Glutamatergic neuron (in vitro differentiated cells): ENCODE measurements at places on chromosomes 12 and 14.

DNA sequence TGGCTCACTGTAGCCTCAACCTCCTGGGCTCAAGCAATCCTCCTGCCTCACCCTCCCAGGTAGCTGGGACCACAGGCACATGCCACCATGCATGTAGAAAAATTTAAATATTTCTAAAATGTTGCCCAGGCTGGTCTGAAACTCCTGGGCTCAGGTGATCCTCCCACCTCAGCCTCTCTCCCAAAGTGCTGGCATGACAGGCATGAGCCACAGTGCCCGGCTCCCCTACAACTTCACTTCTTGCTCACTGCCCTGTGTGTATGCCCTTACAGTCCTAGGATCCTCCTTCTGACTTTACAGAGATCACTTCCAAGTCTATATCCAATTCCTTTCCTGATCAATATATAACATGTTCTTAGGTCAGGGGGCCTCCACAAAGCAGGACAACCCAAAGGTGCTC is 23.8 kb upstream of the CREBL2 start:
- no peak for DNase-seq

DNA sequence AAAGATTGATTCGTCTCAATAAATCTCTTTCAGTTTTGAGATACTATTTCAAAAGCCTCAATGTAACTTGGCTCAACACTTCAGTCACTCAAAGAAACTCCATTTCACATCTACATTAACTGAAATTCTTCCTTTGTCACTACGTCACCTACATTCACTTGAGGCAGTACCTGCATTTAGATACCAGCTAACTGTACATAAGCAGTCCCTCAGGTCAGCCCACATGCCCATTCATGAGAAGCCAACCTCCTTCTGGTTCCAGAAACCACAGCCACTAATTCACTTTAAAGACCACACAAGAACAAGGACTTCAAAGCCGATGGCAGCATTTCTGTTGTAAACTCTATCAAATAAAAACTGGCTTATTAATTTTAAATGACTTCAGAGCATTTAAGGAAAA is 43.0 kb downstream of the SETD3 start:
- no peak for DNase-seq

GRCh38 chr12:76193961-76194360 is 109.5 kb upstream of the NAP1L1 start:
- DNase-seq = no peak

- DNase-seq = no peak
Observed at GRCh38 chr12:92753976-92754885, 51.4 kb downstream of the PLEKHG7 start.

DNA sequence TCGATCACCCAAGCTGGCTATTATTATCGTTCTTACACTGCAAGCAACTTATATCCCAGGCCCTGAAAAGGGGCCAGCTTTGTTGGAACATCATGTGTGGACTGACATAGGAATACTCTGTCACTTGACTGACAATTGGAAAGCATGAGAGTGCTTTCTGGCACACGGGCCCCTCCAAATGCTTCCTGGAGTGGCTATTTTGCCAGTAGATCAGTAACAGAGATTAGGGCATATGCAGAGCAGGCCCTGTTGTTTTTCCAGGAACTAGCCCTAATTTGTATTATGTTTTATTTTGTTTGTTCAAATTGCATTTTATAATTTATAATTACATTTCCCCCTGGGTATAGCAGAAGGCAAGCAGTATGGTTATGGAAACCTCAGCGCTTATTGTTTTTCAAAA is 170.1 kb upstream of the FRMD6 start:
- DNase-seq = no peak

DNA sequence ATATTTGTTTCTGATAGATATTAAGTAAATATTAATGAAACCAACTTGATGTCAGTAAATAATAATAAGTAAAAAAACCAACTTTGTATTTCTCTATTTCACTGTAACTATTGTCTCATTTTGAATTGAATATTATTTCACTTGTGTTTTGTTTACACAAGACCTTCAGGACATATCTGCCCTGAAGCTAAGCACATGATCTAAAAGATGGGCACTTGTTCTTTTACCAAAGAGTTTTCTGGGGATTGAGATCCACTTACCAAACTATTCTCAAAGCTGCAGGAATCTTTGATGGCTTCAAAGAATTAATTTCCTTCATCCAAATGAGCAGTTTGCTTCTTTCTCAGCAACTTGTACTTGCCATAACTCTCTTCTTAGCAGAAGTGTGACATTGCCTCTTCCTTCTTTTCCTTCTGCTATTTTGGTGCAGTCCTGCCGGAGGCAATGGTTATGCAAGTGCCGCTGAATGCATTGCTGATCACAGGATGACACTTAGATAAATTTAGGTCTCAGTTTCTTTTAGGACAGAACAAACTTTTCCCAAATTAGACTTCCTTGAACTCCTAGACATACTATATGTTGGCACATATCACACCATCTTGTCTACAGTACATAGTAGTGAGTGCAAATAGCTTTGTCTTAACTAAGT is 9.2 kb downstream of the FAR2 start:
- DNase-seq = no peak

- DNase-seq = no peak
Observed at GRCh38 chr12:2642176-2642892, 152.4 kb upstream of the FKBP4 start.

DNA sequence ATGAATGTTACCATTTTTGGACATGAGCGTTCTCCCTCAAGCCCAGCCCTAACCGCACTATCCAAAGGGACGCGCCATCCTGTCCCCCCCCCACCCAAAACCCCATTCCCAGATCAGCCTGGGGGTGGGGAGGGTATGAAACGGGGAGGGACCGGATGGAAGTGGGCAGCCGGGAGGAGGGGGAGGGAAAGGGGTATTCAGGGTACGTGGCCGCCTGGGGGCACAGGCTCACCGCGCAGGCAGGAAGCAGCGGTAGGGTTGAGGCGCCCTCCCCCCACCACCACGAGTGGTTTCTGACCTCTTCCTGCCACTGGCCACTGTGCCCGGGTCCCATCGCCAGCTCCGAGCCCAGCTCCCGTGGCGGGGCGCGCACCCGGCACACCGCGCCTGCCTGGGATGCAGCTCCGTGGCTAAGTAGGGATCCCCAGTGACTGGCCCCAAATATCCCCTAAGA is 1.4 kb downstream of the ACTN1 start:
- DNase-seq = peak; percentile 55

- DNase-seq = no peak
Observed at GRCh38 chr12:56013482-56013881, 7.4 kb upstream of the IKZF4 start.

GRCh38 chr12:112105891-112106290 is 2.7 kb downstream of the NAA25 start:
- no peak for DNase-seq
